Epithelial cell of esophagus (primary cell): ENCODE measurements at places on chromosomes 3 and 15.
A peak's percentile ranks its signal among the peaks of the same experiment; 100 is the strongest.

- peak; percentile 81 for DNase-seq
These were observed 63.2 kb downstream of the PXYLP1 start for GRCh38 chr3:141294848-141295247.

GRCh38 chr15:77637851-77638692 is 5.4 kb upstream of the LINGO1 start:
- no peak for DNase-seq

GRCh38 chr3:43036621-43037423 is 57.7 kb downstream of the GASK1A start:
- DNase-seq, result no peak

DNA sequence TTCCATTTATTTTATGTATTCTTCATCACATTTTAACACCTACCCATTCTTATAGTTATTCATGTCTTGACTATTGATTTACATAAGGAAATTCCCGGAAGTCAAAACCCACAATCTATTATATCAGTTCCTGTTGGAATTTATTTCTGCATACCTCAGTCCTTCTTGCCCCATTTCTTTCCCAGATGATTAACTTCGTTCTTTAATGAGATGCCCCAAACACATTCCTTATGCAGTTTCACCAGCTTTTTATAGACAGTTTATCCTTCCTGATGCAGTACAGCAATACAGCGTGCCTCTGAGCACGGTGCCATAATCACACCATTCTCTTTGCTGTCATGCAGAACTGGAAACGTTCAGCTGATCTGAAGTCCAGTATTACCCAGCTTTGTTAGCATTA is 175.8 kb upstream of the NANOGP8 start:
- no peak for DNase-seq

GRCh38 chr15:87940768-87941167 is 315.8 kb downstream of the NTRK3 start:
- DNase-seq, result no peak

- peak; percentile 77 for DNase-seq
These were observed 17.9 kb downstream of the IL12A start for GRCh38 chr3:160006282-160007163.

DNA sequence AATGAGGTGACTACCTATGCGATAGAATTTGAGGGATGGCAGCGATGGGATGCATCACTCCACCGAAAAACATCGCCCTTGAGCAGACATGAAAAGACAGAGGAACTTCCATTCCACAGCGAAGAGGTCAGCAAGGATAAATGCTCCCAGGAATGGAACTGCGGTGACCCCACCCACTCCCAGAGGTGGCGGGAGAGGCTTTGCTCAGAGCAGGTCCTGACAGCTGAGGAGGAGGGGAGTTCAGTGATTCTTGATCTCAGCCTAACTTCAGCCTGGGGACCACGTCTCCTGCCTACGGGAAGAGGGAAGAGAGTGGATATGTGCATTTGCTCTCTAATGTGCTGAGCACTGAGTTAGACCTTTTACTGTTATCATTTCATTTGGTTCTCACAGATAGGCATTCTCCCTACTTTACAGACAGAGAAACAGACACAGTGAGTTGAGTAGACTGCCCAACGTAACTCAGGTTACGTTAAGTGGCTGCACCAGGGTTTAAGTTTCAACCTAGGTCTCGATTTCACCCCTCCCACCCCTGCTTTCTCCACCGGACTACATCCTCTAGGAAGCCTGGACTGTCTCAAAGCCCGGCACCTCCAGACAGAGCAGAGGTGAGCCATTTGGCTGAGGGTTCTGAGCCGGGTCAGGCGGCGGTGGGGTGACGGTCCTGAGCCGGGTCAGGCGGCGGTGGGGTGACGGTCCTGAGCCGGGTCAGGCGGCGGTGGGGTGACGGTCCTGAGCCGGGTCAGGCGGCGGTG is 170.0 kb downstream of the RAB11A start:
- DNase-seq, result peak; percentile 56

DNA sequence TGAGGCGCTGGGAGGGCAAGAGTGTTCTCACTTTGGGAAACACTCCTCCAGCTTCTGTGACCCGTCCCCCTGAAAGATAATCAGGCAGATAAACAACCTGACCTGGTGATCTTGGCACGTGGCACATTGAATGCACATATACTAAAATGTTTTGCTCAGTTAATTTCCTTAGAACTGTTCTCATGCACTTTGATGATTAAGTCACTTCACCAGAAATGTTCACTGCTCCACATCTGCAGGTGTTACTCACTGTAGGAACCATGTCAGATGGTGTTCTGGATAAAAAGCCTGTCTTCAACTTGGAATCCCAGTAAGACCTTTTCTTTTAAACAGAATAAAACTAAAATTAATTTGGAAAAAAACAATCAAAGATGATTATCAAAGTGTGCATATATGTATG is 24.6 kb upstream of the NIPA2 start:
- DNase-seq, result no peak

DNA sequence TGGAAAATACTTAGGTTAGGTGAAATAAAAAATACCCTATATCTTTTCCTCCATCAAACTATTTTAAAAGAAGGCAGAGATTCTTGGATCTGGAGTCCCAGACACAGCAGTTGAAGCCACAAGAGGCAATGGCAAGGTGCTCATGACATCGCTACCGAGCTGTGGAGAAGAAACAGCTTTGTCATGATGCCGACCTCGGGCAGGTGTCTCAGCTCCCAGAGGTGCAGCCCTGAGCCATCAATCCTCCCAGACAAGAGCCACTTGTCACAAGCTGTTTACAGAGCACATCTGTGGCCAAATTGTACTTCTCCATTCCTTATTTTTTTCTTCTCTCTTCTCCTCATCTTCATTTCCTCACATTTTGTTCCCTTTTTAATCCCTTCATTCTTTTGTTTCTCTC is 50.8 kb downstream of the GPR176 start:
- no peak for DNase-seq

DNA sequence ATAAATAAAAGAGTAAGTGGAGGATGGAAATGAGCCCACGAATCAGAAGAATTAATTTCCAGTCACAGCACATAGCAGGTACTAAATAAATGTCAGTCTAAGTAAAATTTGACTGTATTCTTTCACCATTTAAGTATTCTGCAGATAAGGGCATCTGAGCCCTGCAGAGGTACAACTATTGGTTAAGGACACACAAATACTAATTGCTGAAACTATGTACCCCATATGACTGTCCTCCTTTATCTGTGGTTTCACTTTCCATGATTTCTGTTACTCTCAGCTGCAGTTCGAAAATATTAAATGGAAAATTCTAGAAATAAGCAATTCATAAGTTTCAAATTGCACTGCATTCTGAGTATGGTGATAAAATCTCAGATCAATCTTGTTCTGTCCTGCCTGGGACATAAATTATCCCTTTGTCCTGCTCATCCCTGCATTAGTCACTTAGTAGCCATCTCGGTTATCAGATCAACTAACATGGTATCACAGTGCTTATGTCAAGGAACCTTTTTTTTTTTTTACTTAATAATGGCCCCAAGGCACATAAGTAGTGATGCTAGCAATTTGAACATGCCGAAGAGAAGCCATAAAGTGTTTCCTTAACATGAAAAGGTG is 95.1 kb downstream of the LSAMP start:
- no peak for DNase-seq

- DNase-seq, result peak; percentile 92
These were observed 75.8 kb downstream of the ZPLD1 start for GRCh38 chr3:102510663-102511062.

DNA sequence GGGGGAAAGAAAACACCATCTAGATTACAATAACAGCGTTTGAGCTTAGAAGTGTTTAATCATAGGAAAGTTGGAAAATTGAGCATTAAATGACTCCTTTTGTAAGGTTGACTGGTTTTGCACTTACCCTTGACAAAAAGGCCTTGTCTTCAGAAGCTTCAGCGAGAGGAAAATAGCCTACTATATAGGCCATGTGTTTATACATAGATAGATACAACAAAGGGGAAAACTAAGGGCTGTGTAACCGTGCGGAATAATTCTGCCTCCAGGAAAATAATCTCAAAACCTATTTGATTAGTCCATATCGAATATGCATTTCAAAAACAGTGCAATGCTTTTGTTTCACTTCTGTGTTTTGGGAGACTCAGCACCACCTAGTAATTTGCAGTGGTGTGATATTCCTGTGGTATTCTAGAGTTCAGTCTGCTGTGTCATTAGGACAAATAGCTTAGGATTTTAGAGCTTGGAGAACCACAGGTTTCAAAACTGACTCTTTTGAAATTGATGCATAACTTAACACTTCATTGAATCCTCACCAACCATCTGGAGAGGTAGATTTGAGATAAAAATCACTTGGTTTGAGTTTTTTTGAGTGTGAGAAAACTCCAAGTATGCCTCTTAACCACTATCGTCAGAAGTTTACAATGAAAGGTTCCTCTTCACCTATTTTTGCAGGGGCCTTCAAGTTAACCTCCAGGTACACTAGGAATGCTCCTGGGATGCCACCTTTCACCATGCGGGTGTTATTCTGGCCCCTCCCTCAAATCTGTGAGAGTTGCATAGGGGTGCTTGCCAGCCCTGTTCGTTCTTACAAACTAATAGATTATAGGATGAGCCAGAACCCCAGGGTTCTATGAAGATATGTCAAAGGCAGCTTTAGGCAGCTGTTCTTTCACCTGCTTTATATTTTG is 1.9 kb downstream of the ARHGAP31 start:
- DNase-seq, result no peak

GRCh38 chr3:97265237-97266005 is 451.0 kb downstream of the EPHA6 start:
- DNase-seq, result no peak

DNA sequence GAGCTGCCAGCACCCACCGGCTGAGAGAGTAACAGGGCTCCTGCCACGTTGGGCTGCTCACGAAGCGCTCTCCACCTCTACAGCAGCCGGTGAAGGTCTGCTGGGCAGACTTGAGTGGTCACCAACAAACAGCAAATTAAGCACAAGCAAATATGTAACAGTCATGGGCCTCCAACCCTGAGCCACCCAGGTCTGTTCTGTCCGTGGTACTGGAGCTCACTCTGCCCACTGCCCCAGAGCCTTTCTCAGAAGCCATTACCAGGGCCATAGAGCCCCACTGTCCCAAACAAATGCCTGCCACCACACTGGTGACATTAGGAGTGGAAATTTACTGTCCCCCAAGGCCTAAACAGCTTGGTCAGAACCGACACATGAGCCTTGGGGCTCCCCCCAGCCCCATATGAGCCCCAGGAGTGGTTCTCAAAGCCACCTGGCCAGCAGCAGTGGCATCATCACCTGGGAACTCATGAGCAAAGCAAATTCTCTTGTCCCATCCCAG is 56.6 kb downstream of the LRIG1 start:
- DNase-seq, result no peak

GRCh38 chr3:184599143-184599542 is 37.6 kb downstream of the EPHB3 start:
- DNase-seq, result no peak

GRCh38 chr3:55014081-55014480 is 86.2 kb upstream of the LRTM1 start:
- no peak for DNase-seq

GRCh38 chr3:8864402-8865350 is 95.3 kb upstream of the OXTR start:
- DNase-seq, result no peak

GRCh38 chr15:66942649-66943390 is 122.6 kb upstream of the SMAD3 start:
- no peak for DNase-seq

- DNase-seq, result peak; percentile 4
These were observed 235.8 kb upstream of the TMCO5A start for GRCh38 chr15:37698679-37699078.

DNA sequence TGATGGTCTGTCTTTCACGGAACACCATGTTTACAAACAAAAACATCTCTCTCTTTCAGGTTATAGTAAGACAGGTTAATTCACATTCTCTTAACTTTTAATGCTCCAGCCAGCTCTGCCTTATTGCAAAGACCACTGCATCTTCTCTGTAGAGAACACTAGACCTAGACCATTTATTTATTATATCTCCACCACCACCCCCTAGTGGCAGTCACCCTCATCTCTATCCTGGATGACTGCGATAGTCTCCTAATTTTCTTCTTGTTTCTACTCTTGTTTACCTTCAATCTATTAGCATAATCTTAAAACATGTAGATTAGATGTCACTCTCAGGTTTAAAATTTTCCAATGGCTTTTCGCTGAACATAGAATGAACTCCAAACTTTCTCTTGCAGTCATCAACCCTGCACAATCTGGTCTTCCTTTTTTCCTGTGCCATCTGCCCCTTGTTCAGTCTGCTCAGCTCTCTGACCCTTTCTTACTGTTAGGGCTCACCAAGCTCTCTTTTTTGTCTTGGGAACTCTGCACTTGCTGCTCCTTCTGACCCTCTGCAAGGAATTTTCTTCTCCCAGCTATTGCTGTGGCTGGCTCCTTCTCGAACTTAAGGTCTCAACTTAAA is 155.6 kb downstream of the SQOR start:
- DNase-seq, result peak; percentile 43

DNA sequence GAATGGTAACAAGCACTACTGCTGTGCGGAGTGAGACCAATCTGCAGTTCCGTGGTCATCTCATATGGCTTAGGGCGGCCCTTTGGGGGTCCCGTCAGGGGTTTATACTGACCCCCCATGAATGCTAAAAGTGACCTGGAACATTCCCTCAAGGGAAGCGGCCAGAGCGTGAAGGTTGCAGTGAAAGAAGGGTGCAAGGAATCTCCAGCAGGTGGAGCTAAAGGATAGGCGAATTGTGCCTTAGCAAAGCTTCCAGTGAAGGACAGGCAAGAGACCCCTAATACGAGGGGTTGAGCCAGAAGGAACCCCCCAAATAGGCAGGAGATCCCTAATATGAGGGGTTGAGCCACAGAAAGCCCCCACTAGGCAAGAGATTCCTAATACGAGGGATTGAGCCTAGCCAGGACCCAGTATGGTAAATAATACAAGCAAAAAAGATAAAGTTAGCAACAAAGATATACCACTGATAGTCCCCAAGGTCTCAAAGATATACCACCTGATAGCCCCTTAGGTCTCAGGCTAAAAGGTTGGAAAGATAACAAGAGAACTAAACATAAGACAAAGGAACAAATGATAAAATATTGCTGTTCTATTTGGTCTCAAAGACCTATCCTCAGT is 32.8 kb downstream of the ZNF589 start:
- peak; percentile 72 for DNase-seq

- no peak for DNase-seq
These were observed 27.4 kb downstream of the CALML4 start for GRCh38 chr15:68177742-68178141.

GRCh38 chr3:188734395-188734794 is 437.4 kb upstream of the TPRG1 start:
- peak; percentile 9 for DNase-seq

DNA sequence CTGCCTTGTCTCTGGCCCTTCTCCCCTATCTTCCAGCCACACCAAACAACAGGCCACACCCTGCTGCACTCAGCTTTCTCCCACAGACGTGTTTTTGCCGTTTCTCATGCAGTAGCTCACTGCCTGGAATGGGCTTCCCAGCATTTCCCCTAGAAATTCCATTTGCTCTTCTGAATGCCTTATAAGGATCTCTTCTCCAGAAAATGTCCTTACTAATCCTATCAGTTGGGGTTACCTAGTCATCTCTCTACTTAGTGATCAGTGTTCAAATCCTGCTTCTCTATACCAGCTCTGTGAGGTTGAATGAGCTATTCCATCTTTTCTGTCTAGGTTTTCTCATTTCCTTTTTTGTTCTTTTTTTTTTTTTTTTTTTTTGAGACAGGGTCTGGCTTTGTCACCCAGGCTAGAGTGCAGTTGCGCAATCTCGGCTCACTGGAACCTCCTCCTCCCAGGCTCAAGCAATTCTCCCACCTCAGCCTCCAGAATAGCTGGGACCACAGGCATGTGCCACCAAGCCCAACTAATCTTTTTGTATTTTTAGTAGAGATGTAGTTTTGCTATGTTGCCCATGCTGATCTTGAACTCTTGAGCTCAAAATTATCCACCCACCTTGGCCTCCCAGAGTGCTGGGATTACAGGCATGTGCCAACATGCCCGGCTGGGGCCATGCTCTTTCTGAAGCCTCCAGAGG is 98.2 kb upstream of the CHD2 start:
- DNase-seq, result peak; percentile 89
